ENCODE measurements at places on chromosomes 16 and 17. TPM values are rescaled to one million over a fixed set of nuclear protein-coding genes. Genes with fewer than 3 reads are reported as not detected.

KRTAP16-1 gene
- not detected for total RNA-seq

SOX15 gene
- total RNA-seq = 0.32 TPM

MYOCD gene
- total RNA-seq = 11.9 TPM

TERB1 gene
- total RNA-seq = not detected

G6PC1 gene
- total RNA-seq = not detected

C16orf92 gene
- not detected for total RNA-seq

ZNF287 gene
- 13.0 TPM for total RNA-seq
